ENCODE measurements at places on chromosomes 16 and 17.

DNA sequence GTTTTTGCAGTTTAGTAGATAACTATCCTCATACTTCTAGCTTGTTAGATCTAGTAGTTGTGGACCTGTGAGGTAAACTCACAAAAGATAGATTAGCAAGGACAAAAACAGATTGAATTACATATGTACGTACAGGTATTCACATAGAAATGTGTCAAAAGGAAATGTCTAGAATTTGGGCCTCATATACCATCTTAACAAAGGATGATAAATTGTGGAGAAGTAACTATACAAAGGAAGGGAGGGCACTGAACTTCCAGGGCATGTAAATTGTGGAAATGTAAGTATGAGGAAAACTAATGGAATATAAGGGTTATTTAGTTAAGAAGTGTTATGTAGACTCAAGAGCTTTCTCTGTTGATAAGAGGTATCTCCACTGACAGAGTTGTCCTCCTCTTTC lies 477.3 kb downstream of the KCNJ2 start:
- no peak for DNase-seq

DNA sequence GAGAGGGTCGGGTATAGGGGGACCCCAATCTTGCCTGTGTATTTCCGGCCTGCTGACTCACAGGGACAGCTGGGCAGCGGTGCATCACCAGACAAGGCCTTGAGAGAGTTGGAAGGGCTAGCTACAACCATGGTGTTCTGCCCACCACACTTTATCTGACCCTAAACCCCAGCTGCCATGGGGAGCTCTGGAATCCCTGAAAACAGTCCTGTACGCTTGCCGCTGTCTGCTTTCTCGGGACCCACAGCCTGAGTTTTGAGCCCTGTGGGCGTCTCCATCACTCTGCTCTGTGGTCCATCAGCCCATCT lies 100.4 kb upstream of the GSE1 start:
- no peak for DNase-seq

- DNase-seq = no peak
Measured at GRCh38 chr16:18039931-18040330, 296.6 kb downstream of the NPIPA8 start.

GRCh38 chr17:81794509-81794908 lies 9.4 kb upstream of the GCGR start:
- DNase-seq = no peak

GRCh38 chr17:15384142-15384787 lies 42.9 kb upstream of the TEKT3 start:
- no peak for DNase-seq

DNA sequence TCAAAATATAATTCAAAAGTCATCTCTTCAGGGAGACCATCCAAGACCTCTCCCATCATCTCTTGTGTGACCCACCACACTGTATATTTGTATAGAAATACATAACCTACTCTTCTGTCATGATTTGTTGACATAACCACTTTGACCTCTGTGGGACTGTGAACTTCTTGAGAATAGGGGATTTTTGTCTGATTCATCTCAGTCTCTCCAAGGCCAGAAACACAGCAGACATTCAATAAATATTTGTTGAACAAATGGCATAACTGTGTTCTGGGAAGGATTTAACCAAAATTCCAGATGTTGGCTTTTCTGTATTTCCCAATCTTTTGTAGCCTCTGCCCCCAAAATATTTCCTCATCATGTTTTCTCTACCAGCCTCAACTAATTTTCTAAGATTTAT lies 169.7 kb downstream of the CDH11 start:
- no peak for DNase-seq

DNA sequence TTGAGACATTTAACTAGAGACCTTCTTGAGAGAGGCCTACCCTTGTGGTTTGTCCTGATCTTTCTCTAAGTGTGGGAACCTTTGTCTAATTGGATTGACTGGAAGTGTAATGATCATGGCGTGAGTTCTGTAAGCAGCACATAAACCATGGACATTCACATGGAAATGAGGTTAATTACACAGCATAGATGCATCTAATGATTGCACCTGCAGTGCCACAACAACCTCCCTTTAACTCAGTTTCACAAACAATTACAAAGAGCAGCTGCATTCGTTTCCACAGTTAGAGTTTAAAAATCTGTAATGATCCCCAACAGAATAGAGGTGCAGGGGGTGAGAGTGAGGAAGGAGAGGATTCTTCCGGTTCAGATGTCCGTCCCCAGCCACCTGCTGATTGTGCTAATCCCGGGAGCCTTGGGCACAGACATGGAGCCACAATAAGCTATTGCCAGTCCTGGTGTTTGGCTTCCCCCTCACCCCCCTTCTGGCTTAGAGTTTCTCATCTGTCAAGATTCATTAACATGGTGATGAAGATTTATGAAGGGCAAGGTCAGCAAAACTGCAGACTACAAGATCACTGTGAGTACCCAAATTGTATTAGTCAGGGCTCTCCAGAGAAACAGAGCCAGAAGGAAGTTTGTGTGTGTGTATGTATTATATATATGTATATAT lies 659.2 kb upstream of the SOX9 start:
- no peak for DNase-seq

- no peak for DNase-seq
Measured at GRCh38 chr17:7840441-7840840, 6.4 kb downstream of the KDM6B start.

GRCh38 chr17:75342996-75343395 lies 53.8 kb upstream of the SLC25A19 start:
- DNase-seq = no peak

- no peak for DNase-seq
Measured at GRCh38 chr16:5541356-5541755, 443.8 kb upstream of the EEF2KMT start.

- no peak for DNase-seq
Measured at GRCh38 chr17:14427900-14428647, 127.2 kb downstream of the HS3ST3B1 start.

GRCh38 chr17:56113486-56113885 lies 39.8 kb upstream of the ANKFN1 start:
- peak; percentile 25 for DNase-seq

DNA sequence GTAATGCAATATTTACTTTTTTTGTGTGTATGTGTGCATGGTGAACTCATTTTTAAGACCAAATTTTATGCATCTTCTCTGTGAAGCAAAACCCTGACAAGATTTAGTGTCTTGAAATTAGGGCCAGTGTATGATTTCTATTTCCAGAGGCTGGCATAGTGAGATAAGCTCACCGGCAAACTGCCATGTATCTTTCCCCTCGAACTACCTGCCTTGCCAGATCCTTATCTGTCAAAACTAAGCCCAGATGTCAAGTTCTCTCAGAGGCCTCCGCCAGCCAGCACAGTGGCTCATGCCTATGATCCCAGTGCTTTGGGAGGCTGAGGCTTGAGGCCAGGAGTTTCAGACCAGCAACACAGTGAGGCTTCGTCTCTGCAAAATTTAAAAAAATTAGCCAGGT lies 10.0 kb downstream of the USP32 start:
- DNase-seq = no peak

DNA sequence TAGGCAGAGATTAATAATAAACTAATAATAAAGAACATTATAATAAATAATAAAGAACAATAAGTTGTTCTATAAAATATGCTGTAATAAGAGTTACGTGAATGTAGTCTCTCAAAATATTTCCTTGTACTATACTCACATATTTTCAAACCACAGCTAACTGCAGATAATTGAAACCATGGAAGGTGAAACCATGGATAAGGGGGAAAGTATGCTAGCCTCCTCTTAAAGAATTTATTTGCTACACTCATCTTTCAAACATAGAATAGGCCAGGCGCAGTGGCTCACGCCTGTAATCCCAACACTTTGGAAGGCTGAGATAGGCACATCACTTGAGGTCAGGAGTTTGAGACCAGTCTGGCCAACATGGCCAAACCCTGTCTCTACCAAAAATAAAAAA lies 18.5 kb downstream of the CYTH1 start:
- no peak for DNase-seq

- DNase-seq = no peak
Measured at GRCh38 chr17:76079956-76080767, 1.2 kb downstream of the ZACN start.

DNA sequence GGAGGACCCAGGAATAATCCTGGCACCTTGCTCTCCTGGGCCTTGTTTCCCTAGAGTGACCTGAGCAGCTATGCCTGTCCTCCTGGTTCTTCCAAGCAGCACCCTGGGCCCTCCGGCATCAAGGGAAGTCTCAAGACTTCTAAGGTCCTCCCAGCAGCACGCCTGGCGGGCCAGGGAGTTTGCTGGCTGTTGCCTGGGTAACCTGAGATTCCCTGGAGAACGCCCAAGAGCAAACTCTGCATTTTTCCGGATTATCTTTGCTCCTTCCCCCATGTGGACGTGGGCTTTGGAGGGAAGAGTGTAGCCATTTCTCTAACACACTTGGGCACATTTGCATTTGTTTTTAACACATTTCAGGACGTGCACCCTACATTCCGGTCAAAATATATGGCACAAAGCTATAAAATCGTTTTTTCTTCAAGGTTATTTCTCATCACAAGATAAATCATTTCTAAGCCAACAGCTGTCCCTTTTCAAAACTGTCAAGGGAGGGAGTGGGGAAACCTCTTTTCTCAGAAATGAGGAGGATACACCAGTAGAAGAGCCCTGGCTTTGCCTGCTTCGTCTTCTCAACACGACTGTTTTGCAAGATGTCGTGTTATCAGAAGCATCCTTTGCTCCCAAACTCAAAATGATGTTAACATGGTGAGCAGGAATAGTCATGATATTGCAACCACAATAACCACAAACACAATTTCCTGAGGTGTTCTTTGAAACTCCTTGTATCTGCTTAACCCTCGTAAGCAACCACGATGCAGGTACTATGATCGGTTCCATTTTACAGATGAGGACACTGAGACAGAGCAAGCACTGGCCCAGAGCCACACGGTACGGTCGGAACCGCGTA lies 116.5 kb downstream of the ADCY9 start:
- no peak for DNase-seq

- DNase-seq = no peak
Measured at GRCh38 chr16:54346041-54346440, 59.5 kb upstream of the IRX3 start.

DNA sequence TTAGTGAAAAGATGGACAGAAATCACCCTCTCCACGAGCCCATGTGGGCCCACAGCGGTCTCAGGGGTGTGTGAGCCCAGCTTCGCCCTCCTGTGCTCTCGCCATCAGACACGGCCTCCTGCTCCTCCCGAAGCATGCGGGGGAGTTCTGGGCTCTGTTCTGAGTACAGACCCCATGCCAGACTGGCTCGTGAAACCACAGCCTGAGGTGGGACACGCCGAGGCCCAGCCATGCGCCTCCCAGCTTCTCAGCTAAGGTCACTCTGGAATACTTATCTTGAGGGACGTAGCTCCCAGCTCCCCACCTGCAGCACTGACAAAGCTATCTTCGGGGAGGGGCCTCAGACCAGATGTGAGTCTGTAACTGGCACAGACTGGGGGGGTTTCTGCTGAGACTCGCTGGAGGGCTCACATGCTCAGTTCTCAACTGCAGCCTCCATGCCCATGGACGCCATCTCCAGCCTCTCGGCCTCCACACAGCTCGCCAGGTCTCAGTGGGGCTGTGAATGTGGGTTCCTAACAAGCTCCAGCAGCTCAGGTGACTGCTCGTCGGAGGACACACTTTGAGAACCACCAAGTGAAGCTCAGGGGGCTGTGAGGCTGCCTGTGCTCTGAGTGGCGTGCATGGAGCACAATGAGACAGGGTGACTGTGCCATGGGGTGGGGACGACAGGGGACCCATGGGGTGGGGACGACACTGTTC lies 95.2 kb downstream of the ZNF778 start:
- DNase-seq = no peak

DNA sequence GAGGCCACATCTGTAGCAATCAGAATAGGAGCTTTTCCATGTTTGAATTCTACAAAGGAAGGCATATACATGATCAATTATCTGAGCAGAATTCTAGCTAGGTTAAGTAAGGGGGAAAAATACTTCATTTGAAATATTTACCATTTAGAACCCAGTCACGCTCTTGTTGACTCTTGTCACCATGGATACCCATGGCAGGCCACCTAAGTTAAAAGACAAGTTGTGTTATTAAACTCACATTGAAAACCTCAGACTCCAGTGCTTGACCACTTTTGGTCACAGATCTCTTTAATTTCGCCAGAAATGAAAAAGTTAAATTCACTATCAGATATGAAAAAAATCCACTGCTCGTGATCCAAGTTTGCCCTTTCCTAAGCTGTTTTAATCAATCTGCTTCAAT lies 4.1 kb downstream of the DDX5 start:
- DNase-seq = no peak

- DNase-seq = peak; percentile 42
Measured at GRCh38 chr16:49281843-49282642, 405 bp upstream of the CBLN1 start.

- DNase-seq = no peak
Measured at GRCh38 chr16:30185683-30186421, 2.5 kb downstream of the CORO1A start.

DNA sequence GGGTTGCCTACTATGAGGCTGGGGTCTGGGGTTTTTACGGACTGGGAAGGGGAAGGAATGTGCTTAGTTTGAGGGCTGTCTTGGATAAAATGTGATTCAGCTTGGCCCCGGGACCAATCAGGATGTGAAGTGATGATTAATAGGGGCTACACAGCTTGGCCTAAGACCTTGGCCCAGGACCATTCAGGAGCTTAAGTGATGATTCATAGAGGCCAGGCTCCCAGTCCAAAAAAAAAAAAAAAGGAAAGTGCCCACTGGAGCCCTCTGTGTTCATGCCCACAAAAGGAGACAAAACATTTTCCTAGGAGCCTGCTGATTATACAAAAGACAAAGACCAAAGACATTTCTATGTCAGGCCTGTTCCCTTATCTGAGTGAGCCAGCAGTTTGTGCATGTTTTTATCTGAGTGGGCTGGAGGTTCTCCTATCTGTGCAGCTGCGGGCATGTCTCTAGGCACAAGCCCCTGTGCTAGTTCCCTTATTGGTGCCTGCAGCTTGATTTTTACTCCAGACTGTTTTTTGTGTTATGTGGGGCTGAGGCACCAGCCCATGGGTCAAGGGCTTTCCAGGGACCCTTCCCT lies 898.2 kb upstream of the GOT2 start:
- DNase-seq = no peak

DNA sequence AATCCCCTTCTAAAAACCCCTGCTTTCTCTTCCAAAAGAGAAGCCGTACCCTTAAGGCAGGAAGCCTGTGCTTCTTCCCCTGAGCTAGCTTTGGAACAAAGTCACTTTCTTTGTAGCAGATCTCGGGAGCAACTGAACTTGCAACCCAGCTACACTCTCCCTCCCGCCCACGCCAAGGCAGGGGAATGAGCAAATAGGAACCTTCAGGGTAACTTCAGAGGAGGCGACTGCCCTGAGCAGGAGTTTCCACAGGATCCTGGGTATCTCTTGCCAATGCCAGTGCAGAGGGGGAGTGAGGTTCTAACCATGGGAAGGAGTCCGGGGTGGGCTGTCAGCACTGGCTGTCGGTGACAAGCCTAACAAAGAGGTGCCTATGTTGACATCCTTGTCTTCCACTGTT lies 5.9 kb upstream of the PIRT start:
- DNase-seq = no peak

DNA sequence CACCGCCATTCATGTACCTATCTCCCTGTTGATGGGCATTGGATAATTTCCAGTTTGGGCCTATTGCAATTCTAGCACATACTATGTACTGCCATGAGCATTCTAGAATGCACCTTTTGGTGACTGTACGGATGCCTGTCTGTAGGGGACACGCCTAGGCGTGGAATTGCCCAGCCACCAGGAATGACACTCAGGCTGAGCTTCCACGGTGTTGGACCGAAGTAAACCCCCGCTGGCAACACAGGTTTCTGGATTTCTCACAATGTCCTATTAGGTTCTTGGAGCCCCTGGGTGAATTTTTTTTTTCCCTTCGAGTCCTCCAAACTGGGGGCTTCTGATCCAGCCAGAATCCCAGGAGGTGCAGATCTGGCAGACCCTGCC lies 146.6 kb downstream of the IRF8 start:
- DNase-seq = no peak

- peak; percentile 28 for DNase-seq
Measured at GRCh38 chr17:48612854-48613691, 2.0 kb downstream of the HOXB8 start.
